ENCODE measurements at places on chromosomes 5 and 9.

DNA sequence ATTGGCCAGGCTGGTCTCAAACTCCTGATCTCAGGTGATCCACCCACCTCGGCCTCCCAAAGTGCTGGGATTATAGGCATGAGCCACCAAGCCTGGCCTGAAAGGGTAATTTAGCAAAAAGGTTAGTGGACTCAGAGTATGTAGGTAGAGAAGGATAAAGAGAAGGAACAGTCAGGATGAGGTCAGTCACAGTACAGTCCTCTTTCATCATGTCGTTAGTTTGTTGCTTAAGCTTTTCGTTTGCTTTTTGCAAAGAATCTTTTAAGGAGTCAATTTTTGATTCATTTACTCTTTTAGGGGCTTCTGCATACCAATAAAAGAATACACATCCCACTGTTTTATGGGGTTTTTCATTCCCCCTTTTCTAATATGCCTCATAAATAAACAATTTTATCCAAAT lies 17.8 kb upstream of the GBGT1 start:
- no peak for DNase-seq

DNA sequence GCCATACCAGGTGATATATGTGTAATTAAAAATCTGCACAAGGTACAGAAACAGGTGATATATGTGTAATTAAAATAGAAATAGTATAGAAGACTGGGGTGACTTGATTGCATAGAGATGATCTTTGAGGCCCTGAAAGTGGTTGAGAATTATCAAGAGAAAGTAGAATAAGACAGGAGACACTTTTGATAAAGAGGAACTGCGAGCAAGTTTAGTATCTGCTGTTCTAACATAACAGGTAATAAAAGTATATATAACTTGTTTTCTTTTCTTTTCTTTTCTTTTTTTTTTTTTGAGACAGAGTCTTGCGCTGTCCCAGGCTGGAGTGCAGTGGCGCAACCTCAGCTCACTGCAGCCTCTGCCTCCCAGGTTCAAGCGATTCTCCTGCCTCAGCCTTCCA lies 5.4 kb downstream of the SNX2 start:
- no peak for DNase-seq

DNA sequence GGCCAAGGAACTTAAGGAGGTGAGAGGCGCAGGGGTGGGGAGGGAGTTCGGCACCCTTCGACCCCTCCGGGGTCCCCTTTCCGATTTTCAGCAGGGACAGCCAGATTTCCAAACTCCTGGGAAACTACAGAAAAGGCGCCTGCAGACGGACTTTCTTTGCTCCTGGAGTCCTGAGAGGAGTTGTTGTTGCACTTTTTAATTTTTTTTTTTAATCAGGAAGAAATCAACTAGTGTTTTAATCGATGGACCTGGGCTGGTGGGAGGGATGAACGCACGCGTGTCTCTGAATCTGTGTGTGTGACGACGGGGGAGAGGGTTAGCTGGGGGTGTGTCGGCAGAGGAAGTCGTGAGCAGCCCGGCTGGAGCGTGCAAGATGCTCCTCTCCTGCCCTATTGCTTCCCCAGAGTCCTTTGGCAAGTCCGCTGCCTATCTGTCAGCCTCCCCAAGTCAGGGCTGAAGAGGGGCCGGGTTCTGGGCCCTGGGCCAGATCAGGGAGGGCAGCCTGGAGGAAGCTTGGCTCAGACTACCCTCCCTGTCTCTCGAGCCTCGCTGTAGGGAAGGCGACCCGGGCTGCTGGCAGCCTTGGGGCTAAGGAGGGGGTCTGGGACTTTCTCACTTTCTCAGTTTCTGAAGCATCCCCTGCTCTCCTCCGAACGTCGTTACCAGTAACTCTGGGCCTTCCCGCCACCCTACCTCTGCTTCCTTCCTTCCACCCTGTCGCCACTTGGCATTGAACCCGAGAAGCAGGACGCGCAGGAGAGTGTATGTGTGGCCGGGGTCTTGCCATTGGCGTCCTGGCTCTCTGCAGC lies 731 bp downstream of the PRR16 start:
- no peak for DNase-seq

DNA sequence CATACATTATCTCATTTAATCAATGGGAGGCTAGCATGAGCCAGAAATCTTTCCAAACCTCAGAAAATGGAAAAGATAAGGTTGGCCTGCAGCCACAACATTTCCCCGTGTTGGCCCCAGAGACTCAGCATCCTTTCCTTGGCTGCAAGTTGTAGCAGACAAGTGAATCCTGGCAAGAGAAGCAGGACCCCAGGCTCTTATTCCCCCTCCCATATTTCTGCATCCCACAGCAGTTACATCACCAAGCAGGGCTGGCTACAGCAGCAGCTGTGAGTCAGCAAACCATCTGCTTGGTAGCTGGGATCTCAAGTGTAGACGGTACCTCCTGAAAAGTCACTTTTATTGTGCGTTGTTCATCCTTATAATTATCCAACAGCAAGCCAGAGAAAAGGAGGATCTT lies 212.4 kb downstream of the GNA14 start:
- no peak for DNase-seq

GRCh38 chr5:74570250-74570649 lies 70.3 kb downstream of the ENC1 start:
- DNase-seq = no peak

GRCh38 chr5:147509710-147510651 lies at the start of gene DPYSL3:
TSS of gene DPYSL3 (minus strand) at chr5:147510068. CDS start at chr5:147509858, 210 bp downstream.
- DNase-seq = no peak

DNA sequence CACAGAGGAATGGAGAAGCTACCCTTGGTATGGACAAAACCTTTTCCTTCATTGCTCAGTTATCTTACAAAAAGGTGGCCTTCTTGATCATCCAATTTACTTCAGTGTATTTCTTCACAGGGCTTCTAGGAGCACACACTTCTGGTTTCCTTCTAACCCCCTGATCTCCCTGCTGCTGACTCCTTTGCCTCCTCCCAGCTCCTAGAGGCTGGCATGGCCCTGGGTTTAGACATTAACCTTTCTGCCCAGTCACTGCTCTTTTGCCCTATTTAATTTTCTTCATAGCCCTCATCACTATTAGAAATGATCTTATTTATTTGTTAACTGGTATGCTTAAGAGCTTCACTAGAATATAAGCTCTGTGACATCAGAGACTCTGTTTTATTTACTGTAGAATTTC lies 63.2 kb downstream of the ANKRD55 start:
- DNase-seq = no peak

DNA sequence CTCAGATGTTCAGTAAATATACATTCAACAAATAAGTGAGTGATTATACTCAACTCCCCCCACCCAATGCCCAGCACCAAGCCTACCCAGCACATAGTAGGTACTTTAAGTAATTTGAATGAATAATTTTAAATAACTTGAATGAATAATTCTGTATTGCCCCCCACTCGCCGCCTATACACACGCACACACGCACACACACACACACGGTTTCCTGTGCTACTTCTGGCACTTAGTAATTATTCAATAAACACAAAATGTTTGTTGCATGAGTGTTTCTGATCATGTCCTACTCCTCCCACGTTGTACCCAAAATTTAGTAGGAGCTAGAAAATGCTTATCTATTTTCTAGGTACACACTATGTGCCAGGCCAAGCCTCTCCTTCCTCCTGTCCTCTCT lies 16.2 kb downstream of the PCDH12 start:
- no peak for DNase-seq

DNA sequence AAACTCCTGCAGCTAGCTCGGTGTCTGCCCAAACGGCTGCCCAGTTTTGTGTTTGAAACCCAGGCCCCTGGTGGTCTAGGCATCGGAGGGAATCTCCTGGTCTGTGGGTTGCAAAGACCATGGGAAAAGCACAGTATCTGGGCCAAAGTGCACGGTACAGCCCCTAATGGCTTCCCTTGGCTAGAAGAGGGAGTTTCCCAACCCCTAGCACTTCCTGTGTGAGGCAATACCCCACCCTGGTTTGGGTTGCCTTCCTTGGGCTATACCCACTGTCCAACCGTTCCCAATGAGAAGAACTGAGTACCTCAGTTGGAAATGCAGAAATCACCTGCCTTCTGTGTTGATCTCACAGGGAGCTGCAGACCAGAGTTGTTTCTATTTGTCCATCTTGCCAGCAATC lies 41.8 kb downstream of the CAVIN4 start:
- DNase-seq = no peak
